PC-9 (cell line): ENCODE measurements at places on chromosomes 13 and 19.
A peak's percentile ranks its signal among the peaks of the same experiment; 100 is the strongest.

DNA sequence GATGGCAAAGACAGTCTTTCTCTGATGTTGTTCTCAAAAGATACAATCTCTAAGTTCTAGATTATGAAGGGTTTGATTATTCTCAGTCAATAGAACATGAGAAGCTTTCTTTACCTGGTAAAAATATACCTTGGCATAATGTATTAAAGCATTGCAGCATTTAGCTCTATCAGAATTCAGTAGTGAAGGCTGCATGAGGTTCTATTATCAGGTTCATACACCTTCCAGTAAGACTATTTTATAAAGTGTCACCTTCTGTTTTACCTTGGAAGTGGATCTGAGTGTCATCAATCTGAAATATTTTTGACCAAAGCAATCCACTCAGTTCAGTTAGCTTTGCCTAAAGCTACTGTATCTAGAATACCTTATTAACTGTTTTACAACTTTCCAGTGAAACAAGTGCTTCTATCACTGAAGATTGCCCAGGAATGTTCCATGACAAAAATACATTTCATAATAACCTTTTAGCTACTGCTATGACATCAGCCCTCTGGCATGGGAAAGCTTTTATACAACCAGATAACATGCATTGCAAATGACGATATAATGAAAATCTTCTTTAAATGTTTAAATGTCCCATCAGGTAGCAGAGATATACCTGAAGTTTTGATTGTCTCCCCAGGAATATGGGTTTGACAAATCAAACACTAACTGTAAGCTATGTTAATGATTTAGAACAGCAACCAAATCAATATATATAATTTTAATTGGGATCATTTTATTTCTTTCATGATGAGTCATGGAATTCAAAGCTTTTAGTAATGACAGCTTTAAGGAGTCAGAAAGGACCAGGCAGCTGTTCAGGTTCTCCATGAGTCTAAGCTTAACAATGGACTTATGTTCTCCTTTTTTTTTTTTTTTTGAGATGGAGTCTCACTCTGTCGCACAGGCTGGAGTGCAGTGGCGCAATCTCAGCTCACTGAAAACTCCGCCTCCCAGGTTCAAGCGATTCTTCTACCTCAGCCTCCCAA is 72.2 kb downstream of the UFM1 start:
- DNase-seq, result no peak

DNA sequence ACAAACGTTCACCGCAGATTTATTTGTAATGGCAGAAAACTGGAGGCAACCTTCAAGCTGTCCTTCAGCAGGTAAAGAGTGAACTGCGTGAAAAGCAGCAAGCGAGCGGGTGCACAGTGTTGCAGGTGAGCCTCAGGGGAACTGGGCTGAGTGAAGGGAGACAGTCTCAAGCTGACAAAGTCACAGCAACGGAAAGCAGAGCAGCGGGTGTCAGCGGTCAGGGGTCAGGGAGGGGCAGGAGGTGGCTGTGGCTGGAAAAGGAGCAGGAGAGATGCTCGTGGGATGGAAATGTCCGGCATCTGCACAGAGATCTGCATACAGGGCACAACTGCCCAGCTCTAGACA is 8.5 kb upstream of the RASA3 start:
- DNase-seq, result no peak

GRCh38 chr19:33343301-33343700 is 30.2 kb upstream of the CEBPG start:
- no peak for DNase-seq

GRCh38 chr19:18304458-18305310 is 18.2 kb downstream of the LSM4 start:
- DNase-seq, result peak; percentile 88

GRCh38 chr13:30362869-30363268 is 55.5 kb upstream of the KATNAL1 start:
- no peak for DNase-seq

GRCh38 chr13:48505012-48505411 is 27.9 kb downstream of the RCBTB2 start:
- no peak for DNase-seq

DNA sequence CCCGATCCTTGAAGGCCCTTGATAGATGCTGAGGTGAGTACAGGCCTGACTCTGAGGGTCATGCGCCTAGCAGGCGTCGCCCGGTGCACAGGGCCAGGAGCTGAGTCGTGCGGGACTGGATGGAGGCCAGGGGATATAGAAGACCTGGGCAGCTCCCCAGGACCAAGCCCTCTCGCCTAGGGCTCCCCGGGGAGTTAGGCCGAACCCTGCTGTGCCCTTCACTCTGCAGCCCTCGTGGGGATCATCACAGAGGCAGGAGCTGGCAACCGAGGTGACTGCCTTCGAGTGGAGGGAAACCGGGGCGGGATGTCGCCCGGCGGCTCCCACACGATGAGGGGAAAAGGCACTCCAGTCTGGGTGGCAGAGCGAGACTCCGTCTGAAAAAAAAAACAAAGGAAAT is 11.7 kb downstream of the CSNK1G2 start:
- no peak for DNase-seq
